ENCODE measurements at places on chromosomes 11 and 22.

GRCh38 chr11:3165152-3165705, at the start of gene OSBPL5:
Gene OSBPL5, minus strand, starts transcription at chr11:3165310. Its CDS starts 36,162 bp downstream, at chr11:3129148.
- no peak for DNase-seq

DNA sequence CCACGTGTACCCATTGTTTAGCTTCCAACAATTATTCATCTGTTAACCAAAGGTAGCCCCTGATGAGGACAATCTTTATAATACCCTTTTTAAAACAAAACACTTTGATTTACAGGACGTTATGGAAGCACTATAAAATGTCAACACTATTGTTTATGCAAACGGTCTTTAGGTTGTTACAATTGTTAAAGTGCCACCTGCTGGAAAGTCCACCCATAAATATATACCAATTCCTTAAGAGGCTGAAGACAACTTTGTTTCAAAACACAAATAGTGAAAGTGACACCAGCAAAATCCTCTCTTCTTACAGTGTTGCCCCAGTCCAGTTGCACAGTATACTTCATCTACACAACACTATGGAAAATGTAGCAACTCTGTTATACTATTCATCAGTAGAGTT, 68.9 kb upstream of the SLN start:
- no peak for DNase-seq

DNA sequence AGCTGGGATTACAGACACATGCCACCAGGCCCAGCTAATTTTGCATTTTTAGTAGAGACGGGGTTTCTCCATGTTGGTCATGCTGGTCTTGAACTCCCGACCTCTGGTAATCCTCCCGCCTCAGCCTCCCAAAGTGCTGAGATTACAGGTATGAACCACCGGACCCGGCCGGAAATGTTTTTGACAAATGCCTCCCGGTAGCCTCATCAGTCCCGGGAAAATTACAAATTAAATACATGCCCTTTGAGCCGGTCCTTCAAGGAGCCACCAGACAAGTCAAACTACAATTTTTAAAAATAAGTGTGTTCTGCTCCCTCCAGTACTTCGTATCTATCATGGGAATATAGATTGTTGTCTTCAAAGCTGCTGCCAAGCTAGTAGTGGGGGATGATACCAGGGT, 17.5 kb downstream of the WBP2NL start:
- DNase-seq = no peak

- no peak for DNase-seq
Observed at GRCh38 chr11:100791103-100791502, 104.0 kb downstream of the ARHGAP42 start.

DNA sequence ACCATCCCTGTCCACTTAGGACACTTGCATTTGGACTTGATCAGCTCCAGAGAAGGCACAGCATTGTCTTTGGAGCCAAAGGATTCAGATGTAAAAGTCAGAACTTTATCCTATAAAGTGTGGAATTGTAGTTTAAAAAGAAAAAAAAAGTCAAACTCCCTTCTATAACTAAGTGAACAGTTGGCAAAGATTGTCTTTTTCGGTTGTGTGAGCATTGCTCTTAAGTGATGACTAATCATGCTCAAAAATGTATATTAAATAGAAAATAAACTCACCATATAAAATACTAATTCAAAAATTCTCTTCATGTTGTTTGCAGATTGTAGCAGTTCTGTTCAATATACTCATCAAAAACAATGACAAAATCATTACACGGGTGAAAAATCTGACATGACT, 93.8 kb downstream of the ETS1 start:
- DNase-seq = no peak

DNA sequence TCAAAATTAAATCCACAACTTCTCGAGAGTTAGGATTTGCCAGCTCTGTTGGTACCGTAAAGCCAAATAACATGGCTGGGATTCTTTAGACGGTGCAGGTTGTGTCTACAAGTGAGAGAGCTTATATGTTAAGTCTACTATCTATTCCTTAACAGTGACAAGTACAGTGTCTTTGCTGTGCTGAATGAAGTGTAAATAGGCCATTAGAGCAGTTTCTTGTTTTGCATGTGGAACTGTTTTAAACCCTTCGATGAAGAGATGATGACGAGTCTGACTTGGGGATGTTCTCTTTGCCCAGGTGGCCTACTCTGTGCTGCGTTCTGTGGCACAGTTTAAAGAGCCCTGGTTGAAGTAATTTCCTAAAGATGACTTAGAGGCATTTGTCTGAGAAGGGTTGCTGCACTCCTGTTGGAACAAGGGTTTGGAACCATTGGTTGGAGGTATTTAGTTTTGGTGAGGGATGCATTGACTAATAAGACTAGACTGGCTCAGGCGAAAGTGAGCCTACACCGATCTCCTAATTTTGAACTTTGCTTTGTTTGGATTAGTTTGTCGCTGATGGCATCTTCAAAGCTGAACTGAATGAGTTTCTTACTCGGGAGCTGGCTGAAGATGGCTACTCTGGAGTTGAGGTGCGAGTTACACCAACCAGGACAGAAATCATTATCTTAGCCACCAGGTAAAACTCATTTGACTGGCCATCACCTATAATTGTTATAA, 988 bp downstream of the RPS3 start:
- DNase-seq = no peak

- no peak for DNase-seq
Observed at GRCh38 chr22:28989035-28989464, 72.6 kb downstream of the C22orf31 start.

GRCh38 chr11:69013009-69013951, at the start of gene MRGPRF:
Gene MRGPRF, minus strand, starts transcription at chr11:69013246. Its CDS starts 3,345 bp downstream, at chr11:69009901.
- DNase-seq = peak; percentile 33

GRCh38 chr11:114366331-114367243, 33.7 kb downstream of the C11orf71 start:
- no peak for DNase-seq

DNA sequence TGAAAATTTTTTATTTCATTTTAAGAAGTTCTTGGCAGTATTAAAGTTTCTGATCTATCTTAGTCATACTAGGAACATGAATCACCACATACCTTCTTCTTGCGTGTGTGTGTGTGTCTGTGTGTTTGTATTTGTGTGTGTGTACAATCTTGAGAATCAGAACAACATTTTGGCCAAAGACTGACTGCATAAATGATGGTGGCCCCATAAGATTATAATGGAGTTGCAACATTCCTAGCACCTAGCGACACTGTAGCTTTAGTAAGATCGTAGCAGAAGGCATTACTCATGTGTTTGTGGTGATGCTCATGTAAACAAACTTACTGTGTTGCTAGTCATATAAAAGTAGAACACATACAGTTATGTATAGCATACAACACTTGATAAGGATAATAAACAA, 205.4 kb downstream of the FAM76B start:
- DNase-seq = no peak

- DNase-seq = no peak
Observed at GRCh38 chr22:49198705-49199084, 629.0 kb downstream of the BRD1 start.

DNA sequence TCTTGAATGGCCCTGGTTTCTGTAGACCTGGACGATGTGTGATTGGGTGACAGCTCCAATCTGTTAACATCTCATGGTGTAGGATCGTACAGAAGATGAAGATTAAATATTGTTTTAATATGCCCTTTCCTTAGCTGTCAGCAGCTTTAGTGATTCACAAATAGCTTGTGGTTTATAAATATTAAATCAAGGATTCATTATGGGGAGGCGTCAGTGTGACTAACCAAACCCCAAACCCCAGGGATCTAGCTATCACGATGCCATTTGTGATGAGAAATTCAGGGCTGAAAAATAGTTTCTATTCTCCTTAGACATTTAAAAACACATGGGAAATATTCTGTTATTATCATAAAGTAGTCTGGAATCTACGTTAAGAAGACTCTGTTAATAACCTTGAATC, 73.4 kb downstream of the NCAM1 start:
- no peak for DNase-seq

DNA sequence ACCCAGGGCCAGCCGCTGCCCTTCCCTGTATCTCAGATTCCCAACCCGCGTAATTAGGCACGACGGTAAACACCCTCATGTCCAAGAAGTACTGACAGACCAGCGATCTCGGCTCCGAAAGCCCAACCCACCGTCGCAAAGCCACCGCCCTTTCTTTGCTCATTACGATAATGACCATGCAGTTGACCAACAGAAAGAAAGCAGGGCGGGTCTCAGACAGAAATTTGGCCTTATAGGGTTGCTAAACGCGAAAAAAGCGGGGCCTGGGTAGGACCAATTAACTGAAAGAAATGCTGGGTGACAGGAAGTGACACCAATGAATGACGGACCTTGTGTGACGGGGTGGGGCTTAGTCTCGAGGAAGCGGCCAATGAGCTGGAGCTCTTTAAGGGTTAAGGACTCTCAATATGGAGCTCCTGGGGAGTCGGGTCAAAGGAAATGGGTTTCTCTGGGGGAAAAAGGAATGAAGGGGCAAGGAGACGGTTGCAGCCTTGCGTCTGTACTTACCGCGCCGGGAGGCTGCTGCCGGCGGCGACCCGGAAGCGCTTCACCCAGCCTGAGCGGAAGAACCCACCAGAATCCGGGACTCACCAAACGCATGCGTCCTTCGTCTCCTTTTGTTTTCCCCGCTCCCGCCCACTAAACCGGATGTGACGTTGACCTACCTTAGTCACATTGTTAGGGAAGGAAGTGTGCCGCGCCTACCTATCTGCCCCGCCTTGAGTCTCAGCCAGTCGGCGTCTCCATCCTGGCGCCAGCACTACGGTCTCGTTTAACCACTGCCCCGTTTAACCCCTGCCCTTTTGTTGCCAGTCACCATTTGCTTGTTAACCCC, at the start of gene ANAPC15:
ANAPC15 (minus strand) TSS at position 553 of the 835 bp plus-strand sequence. CDS start 1,419 bp downstream, outside the sequence.
- DNase-seq = peak; percentile 100

GRCh38 chr11:132444911-132445310, 1074.5 kb downstream of the NTM start:
- no peak for DNase-seq

- no peak for DNase-seq
Observed at GRCh38 chr11:50088231-50088630, 55.6 kb downstream of the OR4C45 start.

DNA sequence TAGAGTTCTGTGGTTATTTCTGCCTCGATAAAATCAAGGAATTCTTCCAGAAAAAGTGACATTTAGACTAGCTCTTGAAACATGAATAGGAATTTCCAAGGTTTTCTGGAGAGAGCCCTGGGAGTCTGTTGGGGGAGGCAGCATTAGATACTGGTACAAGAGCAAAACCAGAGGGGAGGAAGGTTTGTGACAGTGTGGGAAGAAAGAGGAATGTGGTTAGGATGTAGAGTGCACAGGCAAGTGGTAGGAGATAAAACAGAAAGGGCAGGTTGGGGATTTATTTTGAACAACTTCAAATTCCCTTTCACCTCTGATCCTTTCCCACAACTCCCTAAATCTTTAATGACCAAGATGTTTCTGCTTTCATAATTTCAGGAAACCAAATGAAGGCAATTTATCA, 588.4 kb downstream of the METTL15 start:
- no peak for DNase-seq

- no peak for DNase-seq
Observed at GRCh38 chr11:75031224-75031753, 42.6 kb downstream of the NEU3 start.

- peak; percentile 47 for DNase-seq
Observed at GRCh38 chr11:16805938-16806337, 67.5 kb downstream of the C11orf58 start.

DNA sequence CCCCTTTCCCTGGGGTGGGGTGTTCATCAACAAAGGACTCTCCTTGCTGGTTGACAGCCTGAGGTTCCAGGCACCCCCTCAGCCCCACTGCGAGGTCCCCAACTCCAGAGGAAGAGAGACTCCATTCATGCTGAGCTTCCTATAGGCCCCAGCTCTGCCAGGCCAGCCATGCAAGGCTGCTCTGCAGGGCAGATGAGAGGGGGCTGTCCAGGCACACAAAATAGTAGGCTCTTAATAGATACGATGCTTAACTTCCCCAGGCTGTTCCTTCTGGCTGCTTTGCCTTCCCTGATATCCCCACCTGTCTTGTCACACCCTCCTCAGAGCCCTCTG, 45.0 kb upstream of the CRYBB3 start:
- no peak for DNase-seq

GRCh38 chr22:47038206-47038835, 275.9 kb downstream of the TBC1D22A start:
- no peak for DNase-seq

Measured in NCI-H1092 treated with DMSO at 0.1 percent for 48 hours (cell line).